Astrocyte (in vitro differentiated cells and primary cell): ENCODE measurements at places on chromosomes 13 and 19. TPM values are rescaled to one million over a fixed set of nuclear protein-coding genes. Genes with fewer than 3 reads are reported as not detected.

The RNF17 gene
- not detected in 2 replicates for total RNA-seq

The FAM124A gene
- total RNA-seq, result 0.96 and 1.1 TPM in 2 replicates

The NEK5 gene
- 0.34 and 0.50 TPM in 2 replicates for total RNA-seq

The KASH5 gene
- not detected in 2 replicates for total RNA-seq

The ZNF100 gene
- total RNA-seq, result 8.9 and 9.8 TPM in 2 replicates

The FFAR1 gene
- not detected in 2 replicates for total RNA-seq

The NEK3 gene
- total RNA-seq, result 13.9 and 15.3 TPM in 2 replicates

The KLF2 gene
- total RNA-seq, result 1.9 and 2.0 TPM in 2 replicates

The EDNRB gene
- total RNA-seq, result 3.2 and 3.7 TPM in 2 replicates

The PSG2 gene
- 0.31 and 0.41 TPM in 2 replicates for total RNA-seq

The LIPE gene
- 1.3 and 2.0 TPM in 2 replicates for total RNA-seq
